MCF 10A (cell line): ENCODE measurements at places on chromosomes 4 and X. TPM values are rescaled to one million over a fixed set of nuclear protein-coding genes. Genes with fewer than 3 reads are reported as not detected.

RASSF6 gene
- total RNA-seq, result 1.6 and 2.4 TPM in 2 replicates

DNA sequence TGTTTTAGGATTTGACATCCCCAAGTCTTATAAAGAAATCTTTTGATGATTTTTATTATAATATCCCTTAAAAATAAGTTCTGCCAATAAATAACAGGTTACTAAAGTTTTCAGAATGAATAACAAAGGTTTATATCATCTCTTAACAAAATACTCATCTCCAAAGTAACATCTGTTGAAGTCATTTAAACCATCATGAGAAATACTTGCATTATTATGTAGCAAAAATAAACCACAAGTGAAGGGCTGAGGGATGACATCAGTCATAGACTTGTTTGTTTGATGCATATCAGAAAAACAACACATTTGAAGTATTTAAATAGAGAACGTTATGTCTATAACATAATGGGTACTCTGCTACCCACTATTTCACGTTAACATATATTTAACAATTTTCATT is 114.9 kb downstream of the SPOCK3 start:
- no peak for DNase-seq

DNA sequence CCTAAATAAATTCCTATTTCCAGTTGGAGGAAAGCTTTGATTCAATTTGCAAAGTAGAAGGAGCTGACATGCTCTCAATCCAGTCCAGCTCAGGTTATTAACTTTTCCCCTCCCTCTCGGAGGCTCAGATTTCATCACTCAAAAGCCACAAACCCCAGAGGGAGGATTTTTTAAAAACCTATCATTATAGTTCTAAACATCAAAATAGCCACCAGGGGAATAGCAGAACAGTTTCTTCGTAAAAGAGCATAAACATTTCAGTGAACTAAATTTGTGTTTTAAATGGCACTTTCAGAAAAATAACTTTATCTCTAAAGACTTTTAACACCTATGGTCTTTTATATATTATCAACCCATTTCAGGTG is 8.8 kb downstream of the GPRIN3 start:
- peak; percentile 57 for DNase-seq

AFP gene
- not detected in 2 replicates for total RNA-seq

- DNase-seq, result no peak
Observed at GRCh38 chrX:119429471-119429870, 30.3 kb downstream of the SLC25A43 start.

FAM241A gene
- total RNA-seq, result 8.2 and 10.9 TPM in 2 replicates

- DNase-seq, result no peak
Observed at GRCh38 chr4:56650262-56651055, 30.6 kb downstream of the HOPX start.

DNA sequence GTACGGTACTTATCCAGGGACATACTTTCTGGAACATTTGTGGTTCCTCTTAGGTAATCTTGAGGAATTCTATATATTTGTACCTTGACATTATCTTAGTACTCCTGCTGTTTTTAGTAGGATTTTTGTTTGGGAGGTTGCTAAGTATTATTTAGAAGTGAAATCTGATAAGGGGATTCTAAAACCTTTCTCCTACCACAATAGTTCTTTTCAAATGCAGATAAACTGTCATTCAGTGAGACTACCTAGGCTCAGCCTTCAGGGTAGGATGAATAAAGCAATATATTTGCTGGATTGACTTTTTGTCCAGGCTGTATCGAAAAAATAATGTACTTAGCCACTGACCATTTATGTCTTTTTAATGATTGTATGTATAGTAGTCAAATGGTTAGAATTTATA is 25.4 kb downstream of the DIAPH2 start:
- DNase-seq, result no peak

DNA sequence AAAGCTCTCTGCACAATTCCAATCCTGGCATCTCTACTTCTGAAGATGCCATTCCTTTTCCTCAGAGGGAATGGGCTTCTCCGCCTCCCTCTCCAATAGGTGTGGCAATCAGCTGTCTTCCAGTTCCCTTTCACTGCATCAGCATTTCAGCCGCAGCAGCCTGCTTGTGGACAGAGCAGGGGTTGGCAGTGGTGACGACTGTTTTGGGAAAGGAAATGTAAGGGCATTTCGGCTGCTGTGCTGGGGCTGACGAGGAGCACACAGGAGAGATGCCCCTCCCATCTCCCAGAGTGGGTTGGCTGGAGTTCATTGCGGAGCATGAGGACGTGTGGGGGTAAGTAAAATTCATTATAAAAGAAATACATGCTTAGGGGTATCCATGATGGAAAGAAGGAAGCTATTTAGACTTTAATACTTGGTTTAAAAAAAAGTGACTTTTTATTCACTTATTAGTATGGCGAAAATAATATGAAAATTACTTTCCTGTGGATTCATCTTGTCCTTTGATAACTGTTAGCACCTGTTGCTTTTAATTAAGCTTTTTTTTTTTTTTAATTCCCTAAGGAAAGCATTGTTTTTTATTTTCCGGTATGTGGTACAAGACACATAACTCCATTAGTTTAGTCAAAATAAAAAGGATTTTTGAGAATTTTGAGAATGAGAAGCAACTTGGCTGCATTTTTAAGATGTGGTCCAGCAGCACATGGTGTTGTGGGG is at the start of gene LIMCH1:
Gene LIMCH1 (plus strand): TSS at position 141 of the 717 bp plus-strand sequence. CDS start 67,839 bp downstream, outside the sequence.
- peak; percentile 79 for DNase-seq

DNA sequence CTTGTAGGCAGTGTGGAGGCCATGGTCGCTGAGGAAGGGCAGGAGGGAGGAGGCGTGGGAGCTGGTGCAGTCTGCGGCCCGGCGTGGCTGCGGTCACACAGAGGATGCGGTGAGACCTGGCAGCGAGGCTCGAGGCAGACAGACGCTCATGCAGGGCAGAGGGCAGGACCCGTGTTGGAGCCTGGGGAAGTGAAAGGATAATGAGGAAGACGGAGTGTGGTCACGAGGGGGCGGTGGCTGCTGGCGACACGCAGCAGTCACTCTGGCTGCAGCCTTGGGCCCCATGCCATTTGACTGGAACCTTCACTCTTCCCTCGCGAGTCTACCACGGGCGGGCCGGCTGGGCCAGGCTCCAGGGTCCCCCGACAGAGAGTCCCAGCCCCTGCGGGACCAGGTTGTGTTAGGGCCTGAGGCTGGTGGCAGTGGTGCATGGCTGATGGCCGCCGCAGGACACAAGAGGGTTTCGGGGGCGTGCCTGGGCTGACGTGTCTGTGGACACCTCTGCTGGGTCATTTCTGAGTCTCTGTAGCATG is 68.8 kb upstream of the HGFAC start:
- DNase-seq, result no peak

DNA sequence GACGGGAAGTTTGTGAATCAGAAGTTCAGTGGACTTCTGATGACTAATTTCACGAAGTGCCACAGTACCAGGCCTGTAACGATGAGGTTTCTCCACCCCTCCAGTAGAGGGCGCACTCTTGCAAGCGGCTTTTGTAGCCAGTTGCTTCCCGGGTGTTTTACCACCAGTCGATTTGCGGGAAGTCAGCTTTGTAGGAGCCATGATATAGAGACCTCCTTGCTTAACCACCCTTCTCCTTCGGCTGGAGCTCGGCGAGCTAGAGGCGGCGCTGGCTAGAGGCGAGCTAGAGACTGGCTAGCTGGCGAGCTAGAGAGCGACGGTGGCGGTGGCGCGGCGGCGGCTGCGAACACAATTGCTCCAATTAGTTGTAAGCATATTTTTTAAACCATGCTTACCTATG is 72.0 kb downstream of the IL1RAPL1 start:
- DNase-seq, result no peak

SOD3 gene
- not detected in 2 replicates for total RNA-seq

- DNase-seq, result no peak
Observed at GRCh38 chr4:108917255-108917654, 154.4 kb upstream of the ETNPPL start.

DNA sequence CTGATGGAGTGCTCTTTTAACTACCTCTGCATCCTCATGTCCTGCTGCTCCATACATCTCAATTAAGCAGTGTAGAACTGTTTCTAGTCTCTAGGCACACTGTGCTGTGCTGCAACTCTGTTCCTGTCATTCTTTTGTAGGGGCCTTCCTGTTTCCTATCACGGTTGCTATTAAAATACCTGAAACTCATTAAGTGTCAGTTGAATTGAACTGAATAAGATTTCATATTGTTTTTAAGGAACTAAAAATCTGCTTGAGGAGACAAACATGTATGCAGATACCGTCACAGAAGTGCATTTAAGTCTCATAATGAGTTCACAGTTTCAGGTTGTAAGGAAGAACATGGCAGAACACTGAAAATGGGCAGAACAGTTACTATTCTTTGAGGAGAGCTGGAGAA is 170.1 kb downstream of the LARP7 start:
- DNase-seq, result no peak

VCX3B gene
- not detected in 2 replicates for total RNA-seq

DNA sequence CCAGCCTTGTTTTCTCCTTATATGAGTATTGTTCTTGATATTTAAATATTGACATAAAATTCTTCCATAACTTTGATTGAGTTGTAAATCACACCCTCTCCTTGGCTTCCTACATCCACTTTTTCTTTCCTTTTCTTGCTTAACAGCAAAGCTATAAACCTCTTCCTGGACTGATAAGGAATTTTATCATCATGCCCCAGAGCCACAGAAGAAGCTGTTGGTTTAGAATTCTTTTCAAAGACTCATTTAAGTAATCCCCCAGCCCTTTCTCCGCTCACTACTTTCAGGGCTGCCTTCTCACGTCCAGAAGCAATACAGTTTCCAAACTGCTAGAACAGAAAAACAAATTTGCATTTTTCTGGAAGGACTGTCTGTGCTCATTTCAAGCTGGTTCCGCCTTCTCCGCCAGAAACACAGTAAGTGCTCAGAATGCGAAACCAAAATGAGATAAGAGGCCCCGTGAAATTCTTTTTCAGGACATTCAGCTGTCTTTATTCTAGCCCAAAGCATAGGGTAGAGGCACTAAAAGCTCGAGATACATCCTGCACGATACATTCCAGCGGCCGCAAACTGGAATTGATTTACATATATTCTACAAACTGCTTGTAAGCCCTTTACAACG is 849 bp downstream of the MID1 start:
- DNase-seq, result no peak

- DNase-seq, result no peak
Observed at GRCh38 chrX:9605484-9605883, 140.6 kb downstream of the TBL1X start.

SPANXN3 gene
- total RNA-seq, result not detected in 2 replicates

GRCh38 chr4:52367282-52367830 is 291.7 kb downstream of the USP46 start:
- no peak for DNase-seq

TMPRSS11D gene
- not detected in 2 replicates for total RNA-seq

GPR34 gene
- not detected in 2 replicates for total RNA-seq

BEND2 gene
- total RNA-seq, result not detected in 2 replicates

GRCh38 chr4:20421603-20421985 is 169.9 kb downstream of the SLIT2 start:
- DNase-seq, result no peak

ING2 gene
- 7.1 and 10.5 TPM in 2 replicates for total RNA-seq

- no peak for DNase-seq
Observed at GRCh38 chr4:106602711-106603110, 234.1 kb upstream of the GIMD1 start.

GRCh38 chr4:118417325-118417724 is 64.5 kb upstream of the PRSS12 start:
- peak; percentile 74 for DNase-seq

KLF8 gene
- total RNA-seq, result 12.6 and 14.0 TPM in 2 replicates

TRAM1L1 gene
- total RNA-seq, result 0.75 and 0.76 TPM in 2 replicates

ADH1C gene
- not detected in 2 replicates for total RNA-seq

PPP1R2C gene
- not detected in 2 replicates for total RNA-seq

- peak; percentile 3 for DNase-seq
Observed at GRCh38 chr4:109164011-109164410, 138.4 kb downstream of the COL25A1 start.

USP17L5 gene
- total RNA-seq, result not detected in 2 replicates

GRCh38 chrX:153791104-153791852 is 2.9 kb downstream of the IDH3G start:
- no peak for DNase-seq

DNA sequence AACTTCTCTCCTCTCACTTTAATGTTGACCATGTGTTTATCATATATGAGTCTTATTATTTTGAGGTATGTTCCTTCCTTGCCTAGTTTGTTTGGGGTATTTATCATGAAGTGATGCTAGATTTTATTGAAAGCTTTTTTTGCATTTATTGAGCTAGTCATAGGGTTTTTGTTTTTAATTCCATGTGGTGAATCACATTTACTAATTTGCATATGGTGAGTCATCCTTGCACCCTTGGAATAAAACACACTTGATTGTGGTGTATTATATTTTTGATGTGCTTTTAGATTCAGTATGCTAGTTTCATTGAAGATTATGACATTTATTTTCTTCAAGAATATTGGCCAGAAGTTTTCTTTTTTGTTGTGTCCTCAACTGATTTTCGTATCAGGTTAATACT is 464.6 kb downstream of the PCDH18 start:
- no peak for DNase-seq
